ENCODE measurements at places on chromosomes 11 and 22. TPM values are rescaled to one million over a fixed set of nuclear protein-coding genes. Genes with fewer than 3 reads are reported as not detected.

DNA sequence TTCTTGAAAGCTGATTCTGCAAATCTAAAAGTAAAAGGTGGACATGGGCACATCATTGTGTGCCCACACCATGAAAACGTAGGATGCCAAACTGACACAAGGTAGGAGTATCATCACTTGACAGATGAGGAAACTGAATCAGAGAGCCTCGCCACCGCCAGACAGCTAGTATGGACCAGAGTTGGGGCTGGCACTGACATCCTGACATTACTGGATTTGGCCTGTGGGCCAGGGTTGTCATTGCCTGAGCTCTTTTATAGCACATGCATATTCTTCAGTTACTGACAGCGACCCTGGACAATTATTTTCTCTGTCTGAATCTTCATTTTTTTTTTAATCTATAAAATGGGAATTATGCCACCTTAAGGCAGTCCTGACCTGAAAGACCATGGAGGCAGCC is 16.5 kb downstream of the USP35 start:
- DNase-seq = no peak

Gene OLFML1
- not detected for total RNA-seq

- no peak for DNase-seq
These were observed 10.3 kb downstream of the LDLRAD3 start for GRCh38 chr11:35954205-35954604.

DNA sequence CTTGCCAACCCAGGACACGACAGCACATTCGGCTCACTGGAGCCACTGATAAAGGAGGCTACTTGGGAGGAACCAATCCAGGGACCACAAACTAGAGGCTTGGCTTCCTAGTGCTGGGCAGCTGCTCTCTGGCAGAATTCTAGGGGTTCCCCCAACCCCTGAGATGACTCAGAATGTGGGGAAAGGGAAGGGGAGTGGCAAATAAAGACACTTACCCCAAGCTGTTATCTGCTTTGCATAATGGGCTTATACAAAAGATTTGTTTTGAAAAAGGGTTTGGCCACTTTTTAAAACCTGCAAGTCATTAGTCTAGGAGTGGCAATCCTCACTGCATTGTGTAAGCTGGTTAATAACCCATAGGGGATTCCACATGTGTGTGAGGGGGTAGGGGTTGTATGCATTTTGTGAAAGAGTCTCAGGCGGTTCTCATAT is 64.1 kb upstream of the LMO1 start:
- no peak for DNase-seq

DNA sequence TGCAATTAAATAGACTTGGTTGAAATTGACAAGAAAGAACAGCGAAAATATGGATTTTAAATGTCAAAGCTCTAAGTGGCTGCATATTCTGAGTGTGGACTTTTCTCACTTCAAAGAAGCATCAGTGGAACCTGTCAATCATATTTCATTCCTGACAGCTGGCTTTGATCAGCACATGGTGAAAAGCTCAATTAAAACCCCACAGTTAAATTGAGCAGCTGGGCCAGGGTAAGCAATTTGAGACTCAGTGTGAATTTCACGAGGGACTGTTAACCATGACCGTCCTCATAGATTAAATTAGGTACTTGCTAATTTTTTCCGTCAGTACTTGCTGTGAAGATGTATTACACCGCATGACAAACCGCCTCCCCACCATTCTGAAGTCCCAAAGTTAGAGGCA is 11.0 kb upstream of the OR10D3 start:
- no peak for DNase-seq

All from SK-MEL-5 (cell line).